NCI-H226 (cell line): ENCODE measurements at places on chromosomes 4 and X.
A peak's percentile ranks its signal among the peaks of the same experiment; 100 is the strongest.

- no peak for DNase-seq
Measured at GRCh38 chr4:51958199-51958968, 61.8 kb downstream of the LRRC66 start.

DNA sequence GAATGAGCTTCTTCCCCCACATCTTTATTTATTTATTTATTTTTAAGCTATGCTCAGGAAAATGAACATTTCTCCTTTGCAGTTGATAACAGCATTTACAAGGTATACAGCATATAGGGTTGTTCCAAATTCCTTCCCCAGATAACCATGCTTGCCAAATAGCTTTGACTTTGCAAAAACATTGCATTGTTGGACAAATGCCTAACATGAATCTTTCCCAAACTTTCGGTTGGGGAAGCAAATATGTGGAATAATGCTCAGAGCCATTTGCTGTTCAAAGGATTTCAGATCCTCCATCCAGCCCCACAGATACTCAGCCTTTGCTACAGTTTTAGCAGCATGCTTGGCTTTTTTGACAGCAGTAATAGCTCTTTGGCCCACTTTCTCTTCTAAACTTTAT, 127.2 kb upstream of the AGA start:
- no peak for DNase-seq

GRCh38 chr4:84493092-84493850, 5.8 kb downstream of the NKX6-1 start:
- DNase-seq: no peak

GRCh38 chr4:83905952-83906351, 370.0 kb downstream of the GPAT3 start:
- DNase-seq: no peak

- DNase-seq: peak; percentile 74
Measured at GRCh38 chr4:145709843-145710242, 29.9 kb downstream of the C4orf51 start.

DNA sequence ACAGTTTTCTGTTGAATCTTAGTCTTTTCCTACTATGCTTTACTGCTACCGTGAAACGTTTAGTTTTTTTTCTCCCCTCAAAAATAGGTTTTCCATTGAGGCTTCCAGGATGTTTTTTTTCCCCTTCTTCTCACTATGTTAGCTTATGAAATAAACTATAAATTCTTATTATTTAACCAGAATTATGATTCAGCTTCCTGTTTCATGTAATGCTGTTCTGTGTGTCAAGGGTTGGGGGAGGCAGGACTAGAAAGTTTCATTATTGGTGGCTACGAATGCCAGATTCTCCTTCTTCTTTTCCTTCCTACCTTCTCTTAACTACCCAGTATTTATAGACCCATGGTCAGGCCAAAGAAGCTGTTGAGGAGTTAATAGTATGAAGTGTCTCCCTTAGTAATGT, 11.8 kb downstream of the CLCN5 start:
- DNase-seq: no peak

GRCh38 chr4:71974681-71975080, 57.1 kb upstream of the NPFFR2 start:
- peak; percentile 72 for DNase-seq

- DNase-seq: peak; percentile 72
Measured at GRCh38 chrX:11557120-11557519, 108.6 kb downstream of the ARHGAP6 start.

GRCh38 chrX:48520976-48521352, 644 bp upstream of the EBP start:
- DNase-seq: no peak

DNA sequence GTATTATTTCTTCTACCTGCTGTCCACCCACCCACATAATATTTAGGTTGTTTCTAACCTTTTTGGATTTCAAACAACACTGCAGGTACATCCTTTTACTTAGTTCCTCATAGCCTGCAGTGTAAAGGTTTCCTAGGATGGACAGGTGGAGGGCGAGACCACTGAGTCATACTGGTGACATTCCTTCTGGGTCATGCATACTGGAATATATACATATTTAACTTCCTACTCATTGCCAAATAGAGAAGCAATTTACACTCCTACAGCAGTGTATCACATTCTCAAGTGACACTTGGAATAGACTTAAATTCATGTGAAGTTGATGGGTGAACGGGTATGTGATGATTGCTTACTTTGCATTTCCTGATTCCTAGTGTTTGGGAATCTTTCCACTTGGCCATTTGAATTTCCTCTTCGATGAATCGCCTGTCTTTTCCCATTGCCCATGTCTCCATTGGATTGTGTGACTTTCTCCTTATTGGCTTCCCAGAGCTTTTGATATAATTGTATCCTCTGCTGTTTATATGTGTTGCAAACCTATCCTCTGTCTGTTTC, 8.2 kb upstream of the PPP2R2C start:
- DNase-seq: peak; percentile 26

GRCh38 chrX:121823406-121823805, 776.0 kb downstream of the GLUD2 start:
- DNase-seq: no peak

- DNase-seq: no peak
Measured at GRCh38 chrX:150449313-150449712, 86.2 kb downstream of the MAMLD1 start.

GRCh38 chrX:14832586-14832985, 40.3 kb downstream of the FANCB start:
- no peak for DNase-seq

GRCh38 chr4:15914736-15915135, 23.8 kb downstream of the FGFBP1 start:
- no peak for DNase-seq

DNA sequence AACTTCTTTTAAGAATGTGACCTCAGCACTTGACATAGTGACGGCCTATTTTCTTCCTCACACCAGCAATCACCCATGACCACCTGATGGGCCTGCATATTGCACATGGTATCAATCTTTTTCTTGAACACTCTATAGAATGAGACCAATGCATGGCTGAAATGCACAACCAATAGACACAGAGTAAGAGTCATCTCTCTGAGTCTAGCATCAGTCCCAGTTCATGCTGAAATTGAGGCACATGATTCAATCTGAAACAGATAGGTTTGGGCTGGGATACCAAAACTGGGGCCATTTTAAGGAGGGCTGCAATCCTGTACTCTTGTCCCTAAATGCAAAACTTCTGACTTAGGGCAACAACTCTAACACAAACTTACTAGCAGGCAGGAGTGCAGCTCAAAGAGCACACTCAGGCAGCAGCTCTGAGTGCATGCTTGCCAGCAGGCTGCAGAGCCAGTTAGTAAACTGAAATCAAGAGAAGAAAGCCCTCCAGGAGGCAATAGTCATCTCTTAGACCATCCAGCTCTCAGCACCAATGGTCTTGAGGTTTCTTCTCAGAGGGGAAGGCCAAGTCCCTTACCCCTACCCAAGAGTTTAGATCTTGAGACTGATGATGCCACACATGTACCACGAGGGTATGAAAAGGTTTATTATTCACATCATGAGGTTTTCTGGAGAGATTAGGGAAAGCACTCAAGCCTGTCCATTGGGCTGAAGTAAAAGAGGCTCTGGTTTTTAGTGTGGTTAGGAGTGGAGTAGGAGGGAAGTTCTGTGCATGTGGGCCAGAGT, 24.7 kb upstream of the GPR101 start:
- no peak for DNase-seq
